ENCODE measurements at places on chromosomes 6 and 20. TPM values are rescaled to one million over a fixed set of nuclear protein-coding genes. Genes with fewer than 3 reads are reported as not detected.

DNA sequence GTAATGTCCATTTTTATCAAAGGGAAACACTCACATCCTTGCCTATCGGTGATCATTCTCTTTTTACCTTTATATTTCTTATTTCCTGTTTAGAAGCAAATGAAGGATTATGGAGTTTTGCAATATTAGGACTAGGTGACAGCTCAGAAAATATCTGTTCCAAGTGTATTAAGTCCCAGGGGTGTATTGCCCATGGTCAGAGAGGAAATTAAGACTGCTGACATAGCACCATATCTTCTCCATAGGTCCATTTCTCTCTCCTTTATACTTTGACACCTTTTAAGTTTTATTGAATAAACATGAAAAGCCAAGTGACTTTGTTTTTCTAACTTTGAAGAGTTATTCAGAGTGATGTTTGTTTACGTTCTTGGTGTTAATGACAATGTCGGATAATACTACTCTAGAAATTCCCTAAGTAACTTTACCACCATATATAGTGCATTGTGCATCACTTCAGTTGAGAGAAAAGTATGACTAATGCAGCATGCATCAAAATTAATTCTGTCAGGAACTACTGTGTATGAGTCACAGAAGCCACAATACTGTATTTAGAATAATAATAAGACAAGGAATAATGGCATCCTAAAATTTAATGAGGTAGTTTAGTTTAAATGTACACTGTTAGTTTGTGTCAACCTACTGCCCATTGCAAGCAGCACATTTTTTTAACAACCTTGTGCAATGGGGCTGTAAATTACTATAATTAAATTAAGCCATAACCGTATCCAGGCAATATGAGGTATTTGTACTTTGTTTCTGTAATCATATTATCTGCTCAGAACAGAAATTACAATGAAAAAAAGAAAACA, 474.4 kb upstream of the RNF217 start:
- H3K27ac ChIP-seq, result no peak overlapping the region
- no peak for DNase-seq
- no peak overlapping the region for H3K4me3 ChIP-seq
- no peaks in the 10 kb centered on the region for H3K27me3 ChIP-seq

- H3K4me1 ChIP-seq, result no peaks in the 10 kb centered on the region
- DNase-seq, result no peak
- no peaks in the 10 kb centered on the region for H3K36me3 ChIP-seq
Measured at GRCh38 chr20:36336954-36337704, 31.0 kb downstream of the DLGAP4 start.

DNA sequence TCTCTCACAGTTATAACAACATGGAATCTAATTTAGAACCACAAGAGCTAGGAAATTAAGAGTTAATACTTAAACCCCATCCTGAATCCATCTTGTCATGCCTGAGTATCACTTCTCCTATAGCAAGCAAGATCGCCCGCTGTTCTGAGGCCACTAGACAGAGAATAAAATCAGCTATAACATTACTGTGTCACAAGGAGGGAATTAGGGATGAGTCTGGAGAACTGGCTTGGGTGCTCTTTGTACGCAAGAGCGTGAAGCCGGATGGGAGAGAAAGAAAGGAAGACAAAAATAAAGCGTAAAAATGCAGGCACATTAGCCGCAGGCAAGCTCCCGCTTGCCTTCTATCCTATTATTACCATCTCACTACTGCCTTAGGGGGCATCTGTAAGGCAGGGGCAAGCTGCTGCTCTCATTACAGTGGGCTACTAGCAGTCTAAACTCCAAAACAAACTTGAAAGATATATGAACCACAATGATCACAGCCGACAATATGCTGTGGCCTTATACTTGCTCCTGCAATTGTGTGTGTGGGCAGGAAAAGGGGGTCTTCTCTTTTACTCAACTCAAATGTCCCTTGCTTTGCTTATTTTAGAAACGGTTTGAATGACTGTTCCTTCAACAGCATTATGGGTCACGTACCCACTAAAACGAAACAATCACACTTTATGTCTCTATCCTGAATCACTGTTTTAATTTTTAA, 81.9 kb downstream of the GJA10 start:
- H3K36me3 ChIP-seq, result no peaks in the 10 kb centered on the region
- H3K27ac ChIP-seq, result no peak overlapping the region
- H3K4me1 ChIP-seq, result no peaks in the 10 kb centered on the region

DNA sequence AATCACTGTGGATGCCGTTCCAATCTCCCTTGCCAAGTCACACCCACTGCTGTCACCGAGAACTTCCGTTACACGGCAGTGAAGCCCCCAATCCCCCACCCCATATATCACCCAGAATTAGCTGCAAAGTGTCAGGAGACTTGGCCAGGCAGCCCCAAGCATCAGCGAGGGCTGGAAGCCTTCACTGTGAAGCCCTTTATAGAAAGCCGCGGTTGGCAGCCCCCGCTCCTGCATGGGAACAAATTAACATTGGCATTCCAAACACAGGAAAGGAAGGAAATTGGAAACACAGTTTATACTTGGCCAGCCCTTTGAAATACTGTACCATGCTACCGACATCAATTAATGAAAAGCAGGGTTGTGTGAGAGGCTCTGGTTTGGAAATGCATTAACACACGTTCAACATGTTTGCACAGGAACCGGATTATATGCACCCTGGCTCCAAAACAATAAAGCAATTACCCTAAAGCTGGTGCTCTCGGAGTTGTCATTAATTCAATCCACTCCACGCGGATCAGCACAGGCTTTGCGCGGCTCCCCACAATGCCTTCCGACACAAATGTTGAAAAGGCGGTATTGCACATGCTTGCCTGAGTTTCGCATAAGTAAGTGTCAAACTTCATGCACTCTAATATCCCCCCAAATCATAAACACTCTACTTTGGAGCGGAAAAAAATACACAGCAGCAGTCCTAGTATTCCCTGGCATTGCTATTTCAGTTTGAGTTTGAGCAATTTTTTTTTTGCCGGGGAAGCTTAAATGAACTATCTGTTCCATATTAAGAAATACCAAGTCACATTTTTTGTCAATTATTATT, 7.1 kb downstream of the BMP7 start:
- H3K27ac ChIP-seq, result no peak overlapping the region
- no peaks in the 10 kb centered on the region for H3K27me3 ChIP-seq
- no peak overlapping the region for H3K4me3 ChIP-seq
- no peak for DNase-seq

- H3K27me3 ChIP-seq, result no peaks in the 10 kb centered on the region
- H3K4me1 ChIP-seq, result no peaks in the 10 kb centered on the region
- H3K27ac ChIP-seq, result no peak overlapping the region
- DNase-seq, result no peak
- H3K36me3 ChIP-seq, result no peaks in the 10 kb centered on the region
Measured at GRCh38 chr6:108665495-108666196, 104.9 kb downstream of the FOXO3 start.

- H3K27me3 ChIP-seq, result no peaks in the 10 kb centered on the region
- H3K4me3 ChIP-seq, result no peak overlapping the region
- no peak for DNase-seq
Measured at GRCh38 chr6:118326712-118327111, 221.4 kb upstream of the PLN start.

DNA sequence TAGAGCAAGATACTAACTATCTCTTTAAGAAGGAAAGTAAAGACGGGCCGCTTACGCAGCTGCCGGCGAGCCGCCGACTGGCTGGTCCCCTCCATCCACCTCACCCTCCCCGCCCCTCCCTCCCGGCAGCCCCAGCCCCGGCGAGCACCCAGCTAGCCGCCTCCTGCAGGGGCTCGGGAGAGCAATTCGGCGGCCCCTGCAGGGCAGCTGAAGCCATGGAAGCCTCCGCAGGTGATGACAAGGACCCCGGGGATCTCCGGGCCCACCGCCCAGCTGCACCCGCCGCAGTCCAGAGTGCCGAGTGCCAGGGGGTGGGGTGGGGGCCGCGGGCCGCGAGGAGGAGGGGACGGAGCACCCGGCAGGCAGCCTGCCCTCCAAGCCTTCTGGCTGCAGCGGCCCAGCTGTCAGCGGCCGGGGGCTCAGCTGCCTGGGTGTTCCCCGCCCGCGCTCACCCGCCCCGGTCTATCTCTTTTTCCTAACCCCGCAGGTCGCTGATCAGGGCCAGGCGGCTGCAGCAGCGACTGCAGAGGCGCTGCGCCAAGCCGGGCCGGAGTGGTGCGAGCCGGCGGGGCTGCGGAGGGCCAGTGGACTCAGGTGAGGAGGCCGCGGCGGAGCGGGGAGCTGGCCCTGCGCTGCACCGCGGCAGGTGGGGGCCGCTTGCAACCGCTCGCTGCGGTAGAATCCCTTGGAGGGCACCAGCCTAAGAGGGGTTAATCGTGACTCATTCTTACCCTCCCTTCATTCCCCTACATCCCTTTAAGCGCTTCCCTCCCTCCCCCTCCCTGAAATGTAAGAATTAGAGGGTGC, at the start of gene SNPH:
Gene SNPH (plus strand): TSS at position 128 of the 807 bp plus-strand sequence. CDS start 29,946 bp downstream, outside the sequence.
- H3K4me3 ChIP-seq, result peak within 1 kb of the TSS; percentile 64
- no peaks in the 10 kb centered on the region for H3K36me3 ChIP-seq
- peaks cover 14% of the 10 kb centered on the region for H3K4me1 ChIP-seq
- H3K27me3 ChIP-seq, result no peaks in the 10 kb centered on the region
- peak; percentile 56 for DNase-seq
- H3K27ac ChIP-seq, result no peak within 1 kb of the TSS

- H3K4me1 ChIP-seq, result peaks cover 6% of the 10 kb centered on the region
- no peak overlapping the region for H3K27ac ChIP-seq
- no peak overlapping the region for H3K4me3 ChIP-seq
- H3K27me3 ChIP-seq, result no peaks in the 10 kb centered on the region
- no peaks in the 10 kb centered on the region for H3K36me3 ChIP-seq
Measured at GRCh38 chr20:62696434-62696957, 12.1 kb upstream of the NTSR1 start.

DNA sequence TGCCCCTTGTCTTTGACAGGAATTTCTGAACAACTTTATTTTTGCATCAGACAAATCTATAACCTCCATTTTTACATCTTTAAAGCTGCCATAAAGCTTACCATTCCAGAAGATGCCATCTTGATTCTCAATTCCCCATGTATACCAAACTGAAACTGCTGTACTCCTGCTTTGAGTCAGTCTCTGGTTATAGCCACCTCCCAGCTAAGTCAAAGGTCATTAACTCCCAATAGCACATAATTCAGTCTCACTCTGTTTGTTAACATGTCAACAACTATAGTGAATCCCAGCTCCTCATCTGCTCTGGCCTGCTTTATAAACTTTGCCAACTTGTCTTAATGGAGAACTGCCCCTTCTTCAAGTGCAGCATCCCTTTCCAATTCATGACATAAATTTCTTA, 343.6 kb downstream of the FRK start:
- no peak for DNase-seq
- H3K4me3 ChIP-seq, result no peak overlapping the region
- no peaks in the 10 kb centered on the region for H3K27me3 ChIP-seq
- no peaks in the 10 kb centered on the region for H3K36me3 ChIP-seq
- no peak overlapping the region for H3K27ac ChIP-seq

- H3K4me1 ChIP-seq, result peaks cover 13% of the 10 kb centered on the region
- peak overlapping the region; percentile 27 for H3K4me3 ChIP-seq
- no peak overlapping the region for H3K27ac ChIP-seq
- DNase-seq, result no peak
- H3K27me3 ChIP-seq, result no peaks in the 10 kb centered on the region
Measured at GRCh38 chr6:136226674-136227377, 23.3 kb downstream of the MTFR2 start.

DNA sequence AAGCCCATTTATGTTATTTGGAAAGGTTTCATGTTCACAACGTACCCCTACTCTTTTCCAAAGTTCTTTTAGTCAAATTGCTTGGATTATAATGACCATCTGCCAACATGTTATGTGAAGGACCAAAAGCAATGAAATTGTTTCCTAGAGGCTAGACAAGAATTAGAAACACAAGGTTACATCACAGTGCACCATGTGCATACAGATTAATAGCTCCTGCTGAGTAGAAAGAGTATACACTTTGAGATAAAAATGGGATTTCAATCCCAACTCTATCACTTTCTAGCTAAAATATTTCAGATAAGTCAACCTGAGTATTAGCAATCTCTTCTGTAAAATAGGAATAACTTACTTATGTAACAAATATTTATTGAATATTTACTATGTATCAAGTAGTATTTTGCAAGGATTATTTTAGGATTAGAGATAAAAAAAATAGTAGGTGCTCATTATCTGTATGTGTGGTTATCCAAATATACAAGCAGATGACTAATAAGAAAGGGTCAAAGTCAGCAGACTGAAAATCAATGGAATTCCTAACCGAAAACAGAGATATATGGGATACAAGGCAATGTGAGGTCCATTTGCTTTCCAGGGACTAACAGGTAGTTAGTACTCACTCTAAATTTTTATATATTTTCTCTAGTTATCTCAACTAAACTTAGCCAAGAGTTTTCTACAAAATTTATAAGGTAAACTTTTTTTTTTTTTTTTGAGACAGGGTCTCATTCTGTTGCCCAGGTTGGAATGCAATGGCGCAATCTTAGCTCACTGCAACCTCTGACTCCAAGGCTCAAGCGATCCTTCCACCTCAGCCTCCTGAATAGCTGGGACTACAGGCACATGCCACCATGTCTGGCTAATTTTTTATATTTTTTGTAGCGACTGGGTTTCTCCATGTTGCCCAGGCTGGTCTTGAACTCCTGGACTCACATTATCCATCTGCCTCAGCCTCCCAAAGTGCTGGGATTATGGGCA, 127.7 kb downstream of the PDSS2 start:
- H3K27ac ChIP-seq, result peak overlapping the region; percentile 46
- no peak for DNase-seq
- H3K27me3 ChIP-seq, result no peaks in the 10 kb centered on the region
- no peak overlapping the region for H3K4me3 ChIP-seq

- H3K27me3 ChIP-seq, result no peaks in the 10 kb centered on the region
- no peak for DNase-seq
- peaks cover 7% of the 10 kb centered on the region for H3K4me1 ChIP-seq
- no peak overlapping the region for H3K27ac ChIP-seq
- H3K36me3 ChIP-seq, result no peaks in the 10 kb centered on the region
Measured at GRCh38 chr6:157376706-157377230, 4.2 kb upstream of the ZDHHC14 start.

GRCh38 chr6:28947831-28948270, 24.1 kb upstream of the TRIM27 start:
- H3K27me3 ChIP-seq, result no peaks in the 10 kb centered on the region
- no peak overlapping the region for H3K27ac ChIP-seq
- H3K4me3 ChIP-seq, result no peak overlapping the region

DNA sequence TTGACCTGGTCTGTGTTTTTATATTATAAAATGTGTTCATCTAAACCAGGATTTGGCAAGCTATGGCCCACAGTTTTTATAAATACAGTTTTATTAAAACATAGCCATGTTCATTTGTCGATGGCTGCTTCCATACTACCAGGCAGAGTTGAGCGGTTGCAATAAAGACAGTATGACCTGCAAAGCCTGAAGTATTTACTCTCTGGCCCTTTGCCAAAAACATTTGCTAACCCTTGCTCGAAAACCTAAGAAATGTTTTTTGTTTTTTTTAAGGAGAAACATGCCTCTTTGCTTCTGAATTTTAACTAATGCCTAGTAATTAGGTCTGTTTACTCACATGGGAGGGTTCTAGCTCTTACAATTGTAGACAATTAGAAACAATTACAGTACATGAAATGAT, 67.4 kb upstream of the SMIM28 start:
- H3K27ac ChIP-seq, result no peak overlapping the region
- no peak overlapping the region for H3K4me3 ChIP-seq
- H3K4me1 ChIP-seq, result no peaks in the 10 kb centered on the region
- no peaks in the 10 kb centered on the region for H3K36me3 ChIP-seq
- DNase-seq, result no peak
- no peaks in the 10 kb centered on the region for H3K27me3 ChIP-seq

GRCh38 chr20:63520504-63520933, at the start of gene PPDPF:
TSS of gene PPDPF (plus strand) at chr20:63520765. CDS start at chr20:63521309, 544 bp downstream.
- no peak within 1 kb of the TSS for H3K27ac ChIP-seq
- H3K36me3 ChIP-seq, result no peaks in the 10 kb centered on the region
- H3K27me3 ChIP-seq, result no peaks in the 10 kb centered on the region

Gene TASP1
- 15.1 TPM for total RNA-seq

Gene GTPBP2
- total RNA-seq, result 70.3 TPM

Gene BHLHE23
- not detected for total RNA-seq

Gene NNAT
- not detected for total RNA-seq

Gene HDGFL1
- total RNA-seq, result not detected

Gene DBNDD2
- total RNA-seq, result not detected

Measured in Karpas-422 (cell line).